Stimulated activated CD8-positive, alpha-beta memory T cell treated with anti-CD3 and anti-CD28 coated beads, Interleukin-7, amount 100 ng/mL, for 1 hour (primary cell): ENCODE measurements at places on chromosomes 3 and 15.

DNA sequence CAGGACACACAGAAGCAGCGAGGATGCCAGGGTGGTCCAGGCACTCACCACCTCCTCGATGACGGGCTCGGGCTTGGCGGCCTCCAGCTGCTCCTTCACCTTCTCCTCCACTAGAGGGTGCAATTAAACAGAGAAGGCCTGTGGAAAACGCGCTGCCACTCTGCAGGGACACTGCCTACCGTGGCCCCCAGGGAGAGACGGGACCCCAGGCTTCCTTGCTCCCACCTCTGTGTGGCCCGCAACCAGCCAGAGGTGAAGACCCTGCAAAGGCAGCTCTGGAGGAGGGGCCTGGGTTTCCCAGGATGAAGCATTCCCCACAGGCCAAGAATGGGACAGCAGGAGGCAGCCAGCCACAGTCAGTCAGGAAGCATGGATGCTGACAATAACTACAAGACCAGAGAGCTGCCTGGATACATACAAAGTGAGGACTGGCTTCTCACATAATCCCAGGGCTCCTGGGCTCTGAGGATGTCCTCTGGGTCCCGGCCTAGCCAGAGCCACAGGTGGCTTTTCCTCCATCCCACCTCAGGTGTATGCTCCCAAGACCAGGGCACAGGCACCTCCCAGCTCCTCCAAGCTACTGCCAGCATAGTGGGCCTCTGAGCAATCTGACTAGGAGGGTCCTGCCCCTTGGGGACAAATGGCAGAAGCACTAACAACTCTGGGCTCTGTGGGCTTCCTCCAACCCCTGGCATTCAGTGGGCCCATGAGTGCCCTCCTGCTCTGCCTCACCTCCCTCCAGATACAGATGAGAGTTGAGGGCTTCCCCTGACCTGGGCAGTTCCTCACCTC lies 46.2 kb downstream of the PTH1R start:
- no peak for DNase-seq

GRCh38 chr15:101651554-101652097 lies 555 bp downstream of the TM2D3 start:
- no peak for DNase-seq

DNA sequence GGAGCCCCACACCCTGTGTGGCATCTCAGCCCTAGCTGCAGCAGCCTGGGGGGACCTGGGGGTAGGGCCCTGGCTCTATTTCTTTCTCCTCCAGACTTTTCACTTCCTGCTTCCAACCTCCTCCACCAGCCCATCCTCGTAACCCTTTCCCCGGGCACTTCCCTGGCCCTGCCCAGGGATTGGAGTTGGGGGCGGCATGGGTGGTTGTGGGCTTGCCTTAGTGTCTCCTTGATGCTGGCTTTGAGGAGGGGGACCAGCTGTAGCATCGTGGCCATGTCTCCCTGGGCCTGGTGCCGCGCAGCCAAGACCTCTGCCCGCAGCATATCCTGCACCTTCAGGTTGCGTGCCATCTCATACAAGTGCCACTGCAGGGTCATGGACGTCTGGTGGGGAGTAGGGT lies 28.1 kb downstream of the CYP11A1 start:
- DNase-seq, result no peak

- no peak for DNase-seq
Measured at GRCh38 chr3:13144163-13145023, 71.2 kb upstream of the IQSEC1 start.
